ENCODE measurements at places on chromosomes 13 and 19. TPM values are rescaled to one million over a fixed set of nuclear protein-coding genes. Genes with fewer than 3 reads are reported as not detected.

The EIF3K gene
- total RNA-seq = 527 TPM

The DCLK1 gene
- total RNA-seq = 28.3 TPM

The LMO7 gene
- 9.6 TPM for total RNA-seq

The ETV2 gene
- 0.79 TPM for total RNA-seq

The SERPINE3 gene
- not detected for total RNA-seq

The ZNF841 gene
- 16.7 TPM for total RNA-seq

The DCT gene
- 0.66 TPM for total RNA-seq

The CEACAM4 gene
- not detected for total RNA-seq

The LILRB4 gene
- total RNA-seq = 3.0 TPM

The KLK1 gene
- total RNA-seq = 0.69 TPM

The ELSPBP1 gene
- total RNA-seq = not detected

The DUS3L gene
- 29.3 TPM for total RNA-seq

The ZNF726 gene
- 1.1 TPM for total RNA-seq

The SHISA2 gene
- total RNA-seq = not detected

The PSG2 gene
- total RNA-seq = not detected

The CEACAM21 gene
- total RNA-seq = 1.5 TPM

The LGALS4 gene
- 7.4 TPM for total RNA-seq

The C5AR2 gene
- total RNA-seq = 3.9 TPM

The WDR87 gene
- total RNA-seq = not detected

The FBXO27 gene
- total RNA-seq = 20.7 TPM

The GPR183 gene
- total RNA-seq = 3.6 TPM

The PRR20C gene
- total RNA-seq = not detected

The LILRB5 gene
- 3.1 TPM for total RNA-seq

Measured in ovary (tissue), 10 donors.